Stimulated activated naive CD4-positive, alpha-beta T cell treated with Interleukin-2 at 50 U/mL for 16 hours (primary cell): ENCODE measurements at places on chromosomes 2 and 18.

DNA sequence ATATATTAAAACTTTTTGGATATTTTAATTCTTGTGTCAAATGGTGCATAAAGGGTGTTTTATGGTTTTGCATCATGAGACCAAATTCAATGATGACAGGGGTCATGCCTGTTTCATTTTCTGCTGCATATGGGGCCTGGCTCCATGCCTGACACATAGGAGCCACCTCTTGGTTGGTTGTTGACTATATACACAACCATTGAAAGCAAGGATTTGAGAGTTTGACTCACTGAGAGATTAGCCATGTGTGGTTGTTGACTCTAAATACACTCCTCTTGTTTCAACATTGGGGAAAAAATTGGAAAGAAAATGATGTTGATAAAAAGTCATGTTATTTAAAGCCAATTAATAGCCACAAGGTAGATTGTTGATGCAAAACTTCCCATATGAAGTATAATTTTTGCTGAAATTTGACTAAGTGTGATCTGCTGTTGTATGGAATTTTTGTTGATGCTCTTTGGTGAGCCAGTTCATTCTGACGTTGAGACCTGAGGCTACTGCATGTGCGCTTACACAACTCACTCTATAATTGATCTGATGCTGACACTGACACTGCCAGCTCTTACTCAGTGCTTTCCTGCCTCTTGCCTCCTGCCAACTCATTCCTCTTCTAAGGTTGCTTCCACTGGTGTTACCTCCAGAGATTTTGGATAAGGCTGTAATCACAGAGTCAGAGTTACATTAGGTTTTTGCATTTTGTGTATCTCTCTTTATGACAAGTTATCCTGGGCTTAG, 446.2 kb upstream of the SLC14A2 start:
- no peak for DNase-seq

GRCh38 chr2:10717628-10718027, 3.8 kb upstream of the ATP6V1C2 start:
- DNase-seq: no peak

- DNase-seq: no peak
Observed at GRCh38 chr2:240341064-240341463, 94.4 kb upstream of the GPC1 start.

DNA sequence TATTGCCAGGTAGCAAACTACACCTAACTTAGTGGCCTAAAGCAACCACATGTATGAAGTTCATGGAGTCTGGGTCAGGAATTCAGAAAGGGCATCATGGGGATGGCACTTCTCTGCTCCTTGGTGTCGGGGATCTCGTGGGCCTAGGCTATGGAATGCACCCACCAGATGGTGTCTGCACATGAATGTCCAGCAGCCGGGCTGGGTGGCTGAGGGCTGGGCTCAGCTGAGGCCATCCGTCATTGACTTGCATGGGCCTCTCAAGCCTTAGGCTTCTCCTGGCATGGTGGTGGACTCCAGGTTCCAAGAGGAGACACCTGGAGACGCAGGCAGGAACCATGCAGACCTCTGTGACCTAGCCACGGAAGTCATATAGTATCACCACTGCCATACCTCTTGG, 26.0 kb upstream of the RPL31 start:
- no peak for DNase-seq

GRCh38 chr18:21433436-21433835, 167.1 kb downstream of the ESCO1 start:
- DNase-seq: no peak

DNA sequence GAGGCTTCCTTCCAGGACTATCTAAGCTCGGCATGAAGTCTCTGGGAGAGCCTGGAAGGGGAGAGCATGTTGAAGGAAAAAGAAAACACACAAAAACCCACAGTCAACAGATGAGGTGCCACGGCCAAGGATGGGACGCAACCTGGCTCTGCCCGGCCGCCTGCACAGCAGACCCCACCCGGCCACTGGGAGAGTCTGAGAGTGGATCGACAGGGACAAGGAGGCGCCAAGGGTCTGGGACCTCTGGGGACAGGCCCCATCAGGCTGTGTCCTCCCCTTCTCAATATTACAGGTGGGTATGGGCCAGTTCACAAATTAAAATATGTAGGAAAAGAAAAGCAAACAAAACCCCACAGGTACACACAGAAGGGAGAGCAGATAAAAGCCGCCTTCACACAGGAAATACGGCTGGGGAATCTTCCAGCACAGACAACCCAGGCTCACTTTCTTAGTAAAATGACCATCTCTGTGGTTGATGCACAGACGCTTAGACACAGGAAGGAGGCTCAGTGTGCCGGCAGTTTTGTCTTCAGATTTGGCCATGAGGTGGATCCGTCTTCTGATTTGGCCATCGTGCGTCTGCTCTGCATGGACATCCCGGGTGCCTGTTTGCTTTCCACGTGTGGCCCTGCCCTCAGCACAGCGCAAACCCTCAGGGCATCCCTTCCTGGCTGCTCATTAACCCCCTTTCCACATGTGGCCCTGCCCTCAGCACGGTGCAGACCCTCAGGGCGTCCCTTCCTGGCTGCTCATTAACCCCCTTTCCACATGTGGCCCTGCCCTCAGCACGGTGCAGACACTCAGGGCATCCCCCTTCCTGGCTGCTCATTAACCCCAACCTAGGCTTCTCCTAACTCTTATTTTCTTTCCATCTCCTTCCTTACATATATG, 138.4 kb downstream of the EIPR1 start:
- DNase-seq: no peak

DNA sequence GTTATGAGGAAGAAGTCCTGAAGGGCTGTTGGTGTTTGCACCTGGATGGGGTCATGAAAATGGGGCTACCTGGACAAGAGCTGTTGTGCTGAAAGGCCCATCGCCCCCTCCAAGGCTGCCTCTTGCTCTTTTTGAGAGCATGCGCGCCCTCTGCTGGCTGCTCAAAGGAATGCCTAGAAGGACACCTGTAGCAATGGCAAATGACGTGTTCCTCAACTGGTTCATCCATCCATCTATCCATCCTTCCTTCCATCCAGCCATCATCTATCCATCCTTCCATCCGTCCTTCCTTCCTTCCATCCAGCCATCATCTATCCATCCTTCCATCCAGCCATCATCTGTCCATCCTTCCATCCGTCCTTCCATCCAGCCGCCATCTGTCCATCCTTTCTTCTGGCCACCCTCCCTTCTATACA, 17.2 kb upstream of the RPL31 start:
- peak; percentile 66 for DNase-seq

DNA sequence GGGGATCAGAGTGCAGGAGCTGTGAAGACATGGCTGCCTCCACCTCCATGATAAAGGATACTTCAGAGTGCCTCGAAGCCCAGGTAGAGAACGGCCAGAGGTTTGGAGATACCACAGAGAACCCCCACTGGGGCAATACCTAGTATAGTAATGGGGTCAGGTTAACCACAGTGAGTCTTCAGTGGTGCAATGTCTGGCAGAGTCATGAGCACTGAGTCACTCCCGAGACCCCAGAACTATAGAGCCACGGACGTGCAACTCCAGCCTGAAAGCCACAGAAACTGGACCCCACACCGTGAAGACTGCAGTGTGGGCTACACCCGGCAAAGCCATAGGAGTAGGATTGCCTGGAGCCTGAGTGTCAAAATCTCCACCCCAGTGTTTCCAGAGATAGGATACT, 746.6 kb downstream of the CBLN2 start:
- DNase-seq: no peak

DNA sequence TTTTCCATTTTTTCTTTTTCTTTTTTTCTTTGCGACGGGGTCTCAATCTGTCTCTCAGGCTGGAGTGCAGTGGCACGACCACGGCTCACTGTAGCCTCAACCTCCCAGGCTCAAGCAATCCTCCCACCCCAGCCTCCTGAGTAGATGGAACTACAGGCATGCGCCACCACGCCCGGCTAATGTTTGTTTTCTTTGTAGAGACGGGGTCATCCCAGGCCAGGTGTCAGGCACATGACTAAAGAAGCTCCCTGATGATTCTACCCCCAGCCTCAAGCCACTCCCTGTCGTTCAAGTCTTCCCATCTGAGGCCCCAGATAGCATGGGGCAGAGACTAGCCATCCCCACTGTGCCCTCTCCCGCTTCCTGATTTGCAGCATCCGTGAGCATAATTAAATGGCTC, 9.8 kb upstream of the FZD5 start:
- no peak for DNase-seq

DNA sequence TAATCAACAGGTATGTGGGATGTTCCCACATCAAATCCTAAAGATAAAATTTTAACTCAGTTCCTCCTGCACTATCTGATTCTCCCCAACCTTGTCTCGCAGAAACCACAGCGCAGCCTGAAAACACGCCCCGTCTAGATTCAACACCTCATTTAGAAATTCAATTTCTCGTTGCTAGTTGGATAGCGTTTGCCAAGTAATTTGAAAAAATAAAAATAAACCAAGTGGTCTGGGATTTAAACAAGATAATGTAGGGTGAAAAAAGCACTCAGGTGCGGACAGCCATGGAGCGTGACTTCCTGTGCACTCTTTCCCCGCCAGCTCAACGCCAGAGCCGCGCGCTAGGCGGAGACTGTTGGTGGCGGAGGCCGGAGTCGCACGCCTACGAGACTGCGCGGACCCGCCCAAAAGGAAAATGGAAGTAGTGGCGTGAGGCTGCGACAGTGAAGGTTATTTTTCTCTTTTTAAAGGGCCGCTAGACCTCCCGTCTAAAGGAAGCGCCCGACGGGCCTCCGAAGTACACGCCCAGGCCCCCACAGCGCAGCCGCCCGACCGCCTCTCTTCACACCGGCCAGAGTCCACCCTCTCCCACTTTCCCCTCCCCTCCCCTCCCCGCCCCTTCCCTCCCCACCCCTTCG, 615 bp upstream of the CCNT2 start:
- peak; percentile 95 for DNase-seq

- no peak for DNase-seq
Observed at GRCh38 chr2:217335341-217335966, 475.6 kb upstream of the TNP1 start.

DNA sequence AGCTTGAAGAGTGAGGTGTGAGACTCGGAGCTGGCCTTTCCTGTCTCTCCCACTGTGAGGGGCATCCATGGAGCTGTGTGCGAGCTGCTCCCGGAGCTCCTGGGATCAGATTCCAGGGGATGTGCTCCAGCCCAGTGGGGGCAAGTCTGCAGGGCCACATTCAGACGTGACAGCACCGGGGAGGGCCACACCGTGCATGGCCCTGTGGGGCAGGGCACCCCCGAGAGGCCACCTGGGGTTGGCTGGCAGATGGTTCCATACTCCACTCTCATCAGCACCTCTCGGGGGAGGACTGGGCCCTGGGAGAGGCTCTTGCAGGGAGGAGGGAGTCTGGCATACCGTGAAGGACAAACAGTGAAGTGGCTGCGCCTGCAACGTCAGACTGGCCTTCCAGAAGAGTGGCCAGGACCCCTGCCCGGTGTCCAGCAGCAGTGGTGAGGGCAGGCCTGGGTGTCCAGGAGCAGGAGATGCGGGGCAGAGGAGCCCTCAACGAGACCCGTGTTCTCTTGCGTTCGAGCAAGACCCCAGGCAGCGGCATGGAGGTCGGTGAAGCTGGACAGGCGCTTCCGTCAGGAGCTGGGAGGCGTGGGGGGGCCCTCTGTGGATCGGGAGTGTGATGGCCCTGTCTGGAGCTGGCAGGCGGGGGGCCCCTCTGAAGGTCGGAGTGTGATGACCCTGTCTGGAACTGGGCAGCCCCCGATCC, 84.3 kb downstream of the ASB1 start:
- DNase-seq: no peak

DNA sequence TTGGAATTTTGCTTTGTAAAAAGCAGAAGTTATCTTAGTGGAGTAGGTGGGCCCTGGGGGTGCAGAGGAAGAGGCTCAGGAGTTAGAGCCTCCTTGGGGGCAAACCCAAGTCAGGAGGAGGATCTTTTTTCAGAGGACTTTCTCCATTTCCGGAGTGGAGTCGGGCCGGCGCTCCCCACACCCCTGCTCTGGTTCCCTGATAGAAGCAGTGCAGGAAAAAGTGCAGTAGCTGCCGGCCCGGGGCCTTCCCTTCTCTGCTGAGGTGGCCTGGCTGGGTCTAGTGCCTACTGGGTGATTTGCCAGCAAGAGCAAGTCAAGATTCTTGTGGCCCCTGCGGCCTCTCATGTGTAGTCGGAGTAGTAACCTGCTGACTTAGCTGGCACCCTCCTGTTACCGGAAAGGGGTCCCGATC, 124.2 kb upstream of the HS6ST1 start:
- no peak for DNase-seq

- DNase-seq: no peak
Observed at GRCh38 chr2:39490586-39490985, 53.5 kb upstream of the MAP4K3 start.

- no peak for DNase-seq
Observed at GRCh38 chr2:204453730-204454167, 91.5 kb upstream of the PARD3B start.

- no peak for DNase-seq
Observed at GRCh38 chr2:61557381-61557780, 19.2 kb upstream of the XPO1 start.

DNA sequence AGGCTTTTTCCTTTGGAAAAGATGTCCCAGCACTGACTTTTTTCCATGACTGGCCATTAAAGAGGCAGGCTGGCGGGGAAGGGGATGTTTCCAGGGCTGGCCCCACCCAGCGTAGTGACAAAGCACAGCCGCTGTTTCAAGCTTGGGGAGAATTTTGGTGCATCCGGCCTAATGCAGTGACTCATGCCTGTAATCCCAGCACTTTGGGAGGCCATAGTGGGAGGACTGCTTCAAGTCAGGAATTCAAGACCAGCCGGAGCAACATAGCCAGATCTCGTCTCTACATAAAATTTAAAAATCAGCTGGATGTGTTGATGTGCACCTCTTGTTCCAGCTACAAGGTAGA, 78.0 kb upstream of the SH3BP4 start:
- no peak for DNase-seq

DNA sequence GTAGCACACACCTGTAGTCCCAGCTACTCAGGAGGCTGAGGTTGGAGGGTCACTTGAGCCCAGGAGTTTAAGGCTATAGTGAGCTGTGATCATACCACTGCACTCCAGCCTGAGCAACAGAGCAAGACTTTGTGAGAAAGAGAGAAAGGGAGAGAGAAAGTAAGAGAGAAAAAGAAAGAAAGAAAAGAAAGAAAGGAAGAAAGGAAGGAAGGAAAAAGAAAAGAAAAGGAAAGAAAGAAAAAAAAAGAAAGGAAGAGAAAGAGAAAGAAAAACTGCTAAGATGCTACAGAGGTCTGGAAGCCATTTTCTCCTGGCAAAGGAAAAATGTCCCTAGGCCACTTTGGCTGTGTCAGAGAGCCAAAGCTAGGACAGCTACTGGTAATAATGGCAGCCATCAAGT, 30.6 kb downstream of the DRC1 start:
- no peak for DNase-seq

- no peak for DNase-seq
Observed at GRCh38 chr18:56157541-56157940, 480.9 kb downstream of the TXNL1 start.

- no peak for DNase-seq
Observed at GRCh38 chr2:43071599-43072550, 154.5 kb downstream of the ZFP36L2 start.

- no peak for DNase-seq
Observed at GRCh38 chr2:58971511-58972360, 730.6 kb upstream of the FANCL start.

- no peak for DNase-seq
Observed at GRCh38 chr2:102672107-102672776, 52.9 kb downstream of the SLC9A2 start.
